ENCODE measurements at places on chromosomes 12 and 14. TPM values are rescaled to one million over a fixed set of nuclear protein-coding genes. Genes with fewer than 3 reads are reported as not detected.

Gene DEPDC4
- 1.5 TPM for total RNA-seq

Gene SLC6A15
- 4.7 TPM for total RNA-seq

Gene SYCP3
- not detected for total RNA-seq

Gene CCDC184
- total RNA-seq, result 3.3 TPM

Gene SLC7A8
- 0.82 TPM for total RNA-seq

Gene TMPRSS12
- total RNA-seq, result not detected

Gene SHMT2
- 111 TPM for total RNA-seq

Measured in A549 treated with GW870086 at 1 μM for 4 hours (cell line).